ENCODE measurements at places on chromosomes 1 and 21.

DNA sequence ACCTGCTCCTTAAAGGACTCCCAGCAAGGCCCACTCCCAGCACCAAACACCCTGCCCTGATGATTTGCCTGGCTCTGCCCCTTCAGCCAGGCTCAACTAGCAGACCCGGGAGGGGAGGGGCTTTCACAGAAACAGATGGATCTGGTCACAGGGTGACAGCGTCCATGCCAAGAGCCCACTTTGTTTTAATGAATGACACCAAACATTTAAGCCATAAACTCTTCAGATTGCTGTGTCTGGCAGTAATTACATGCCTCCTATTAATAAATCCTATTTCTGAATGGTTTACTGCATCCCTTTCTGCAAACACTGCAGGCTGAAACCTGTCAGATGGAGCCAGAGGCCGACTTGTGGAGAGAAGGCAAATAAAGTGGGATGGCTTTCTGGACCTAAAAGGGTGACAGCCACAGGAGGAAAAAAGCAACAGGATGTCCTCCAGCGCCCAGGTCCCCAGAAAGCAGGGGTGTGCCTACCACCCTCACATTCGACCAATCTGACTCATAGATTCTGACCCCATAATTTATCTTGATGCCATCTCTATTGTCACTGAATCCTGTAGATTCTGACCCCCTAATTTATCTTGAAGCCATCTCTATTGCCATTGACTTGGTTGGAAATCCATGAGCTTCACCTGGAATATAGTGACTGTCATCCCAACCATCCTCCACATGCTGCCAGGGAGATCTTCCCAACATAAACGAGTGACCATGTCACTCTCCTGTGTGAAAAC, 200.9 kb downstream of the PLPP3 start:
- DNase-seq, result no peak

DNA sequence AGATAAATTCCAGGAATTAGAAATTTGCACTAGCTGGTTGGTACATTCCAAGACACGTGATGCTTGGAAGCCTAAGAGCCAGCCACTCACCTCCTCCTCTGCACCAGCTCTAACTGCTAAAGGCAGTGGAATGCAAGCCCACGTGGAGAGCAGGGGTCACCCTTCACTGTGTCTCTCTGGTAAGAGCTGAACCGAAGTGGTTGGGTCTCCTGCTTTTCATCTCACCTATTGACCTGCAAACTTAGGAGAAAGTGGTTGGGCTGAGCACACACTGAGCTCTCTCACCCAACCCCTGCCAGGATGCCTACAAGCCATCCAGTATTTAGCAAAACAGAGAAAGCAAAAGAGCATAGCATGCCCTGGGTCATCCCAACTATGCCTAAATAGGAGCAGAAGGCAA, 19.3 kb downstream of the HAO2 start:
- no peak for DNase-seq

DNA sequence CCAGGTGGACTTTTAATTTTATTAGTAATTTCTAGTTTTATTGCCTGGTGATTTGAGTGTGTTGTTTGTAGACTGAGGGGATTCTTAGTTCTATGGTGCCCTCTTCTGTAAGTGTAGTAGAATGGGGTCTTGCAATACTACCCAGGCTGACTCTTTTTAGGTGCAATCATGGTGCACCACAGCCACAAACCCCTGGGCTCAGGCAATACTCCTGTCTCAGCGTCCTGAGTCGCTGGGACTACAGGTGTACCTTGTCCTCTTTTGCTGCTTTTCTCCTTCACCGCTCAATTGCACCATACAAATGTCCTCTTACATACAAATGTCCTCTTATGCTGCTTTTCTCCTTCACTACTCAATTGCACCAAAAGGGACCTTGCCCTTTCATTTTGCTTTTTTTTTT, 43.1 kb downstream of the SCP2 start:
- no peak for DNase-seq

GRCh38 chr21:44801468-44802395, at the start of gene UBE2G2:
Gene UBE2G2 (minus strand): TSS chr21:44801820. CDS start chr21:44801748, 72 bp downstream.
- DNase-seq, result peak; percentile 80

DNA sequence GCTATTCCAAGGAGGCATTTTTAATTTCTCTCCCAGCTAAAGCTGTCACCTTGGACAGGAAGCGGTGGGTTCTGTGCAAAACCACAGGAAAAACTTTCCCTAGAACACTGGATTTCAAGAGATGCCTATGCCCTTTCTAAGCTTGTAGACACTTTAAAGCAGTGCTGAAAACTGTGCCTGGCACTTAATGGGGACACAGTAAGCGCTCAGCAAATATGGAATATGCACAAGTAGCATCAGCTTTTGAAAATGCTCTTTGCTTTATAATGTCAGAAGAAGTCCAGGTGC, 50.9 kb upstream of the TARBP1 start:
- no peak for DNase-seq

- DNase-seq, result no peak
Observed at GRCh38 chr1:225581186-225581585, 71.7 kb downstream of the ENAH start.

GRCh38 chr1:44294588-44295007, 60.5 kb downstream of the ERI3 start:
- no peak for DNase-seq

DNA sequence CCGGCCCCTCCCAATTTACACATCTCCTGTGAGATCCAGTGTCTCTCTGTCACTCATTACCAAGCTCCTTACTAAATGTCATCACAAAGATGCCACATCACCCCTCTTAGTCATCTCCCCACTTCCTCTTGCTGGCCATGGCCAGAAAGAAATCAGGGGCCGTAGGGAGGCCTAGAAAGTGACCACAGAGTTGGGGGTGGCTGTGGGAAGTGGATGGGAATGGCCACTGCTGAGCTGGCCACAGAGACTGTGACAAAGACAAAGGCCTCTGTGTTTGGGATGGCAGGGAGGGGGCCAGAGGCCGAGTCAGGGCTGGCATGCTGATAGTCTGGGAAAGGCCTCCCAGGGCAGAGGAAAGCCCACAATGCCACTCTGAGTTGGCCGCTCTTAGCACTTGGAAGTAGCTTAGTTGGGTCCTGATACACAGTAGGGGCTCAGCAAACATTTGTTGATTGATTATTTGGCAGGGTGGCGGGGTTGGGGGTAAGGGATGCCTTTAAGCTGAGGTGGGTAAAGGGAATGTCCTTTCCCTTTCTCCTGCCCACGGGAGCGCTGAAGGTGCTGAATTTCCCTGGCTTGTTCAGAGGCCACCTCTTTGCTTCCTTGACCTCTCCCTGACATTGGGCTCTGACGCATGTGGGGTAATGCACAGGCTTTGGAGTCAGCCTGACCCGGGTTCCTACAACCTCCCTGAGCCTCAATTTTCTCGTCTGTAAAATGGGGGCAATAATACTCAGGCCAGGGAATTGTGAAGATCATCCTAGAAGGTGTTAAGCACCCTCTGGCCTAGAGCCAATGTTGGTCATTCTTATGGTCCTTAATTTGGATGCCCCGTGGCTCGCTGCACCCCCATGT, 13.2 kb downstream of the NAV1 start:
- DNase-seq, result no peak

GRCh38 chr21:40067751-40068150, 200.5 kb downstream of the PCP4 start:
- DNase-seq, result no peak

GRCh38 chr1:97867127-97867526, 53.7 kb downstream of the DPYD start:
- DNase-seq, result no peak

DNA sequence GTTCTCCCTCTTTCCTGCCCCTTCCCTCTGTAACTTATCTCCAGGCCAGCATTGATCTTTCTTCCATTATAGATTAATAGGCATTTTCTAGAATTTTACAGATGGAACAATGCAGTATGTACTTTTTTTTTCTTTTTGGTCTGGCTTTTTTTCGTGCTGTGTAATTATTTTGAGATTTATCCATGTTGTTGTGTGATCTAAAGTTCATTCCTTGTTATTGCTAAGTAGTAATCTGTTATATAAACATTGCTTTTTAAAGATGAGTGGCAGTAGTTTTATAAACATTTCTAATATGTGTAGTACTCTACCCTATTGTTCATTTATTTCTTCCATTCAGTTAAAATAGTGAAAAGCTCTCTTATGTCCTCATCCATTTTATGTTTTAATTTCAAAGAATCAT, 5.9 kb downstream of the LYST start:
- DNase-seq, result no peak

DNA sequence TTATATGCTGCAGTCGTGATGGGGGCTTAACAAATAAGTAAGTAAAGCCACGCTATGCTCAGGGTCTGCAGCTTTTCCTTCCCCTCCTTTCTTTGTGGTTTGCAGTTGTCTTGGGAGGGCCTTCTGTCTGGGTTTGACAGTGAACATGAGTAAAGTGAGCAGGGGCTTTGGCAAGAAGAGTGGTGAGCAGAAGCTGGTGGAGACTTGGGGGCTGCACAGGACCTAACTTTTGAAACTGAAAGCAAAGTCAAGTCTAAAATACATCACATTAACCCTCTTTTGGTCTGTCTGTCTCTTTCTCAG, 368.6 kb upstream of the VAMP3 start:
- no peak for DNase-seq

- no peak for DNase-seq
Observed at GRCh38 chr1:48233666-48234485, 11.4 kb downstream of the SLC5A9 start.

DNA sequence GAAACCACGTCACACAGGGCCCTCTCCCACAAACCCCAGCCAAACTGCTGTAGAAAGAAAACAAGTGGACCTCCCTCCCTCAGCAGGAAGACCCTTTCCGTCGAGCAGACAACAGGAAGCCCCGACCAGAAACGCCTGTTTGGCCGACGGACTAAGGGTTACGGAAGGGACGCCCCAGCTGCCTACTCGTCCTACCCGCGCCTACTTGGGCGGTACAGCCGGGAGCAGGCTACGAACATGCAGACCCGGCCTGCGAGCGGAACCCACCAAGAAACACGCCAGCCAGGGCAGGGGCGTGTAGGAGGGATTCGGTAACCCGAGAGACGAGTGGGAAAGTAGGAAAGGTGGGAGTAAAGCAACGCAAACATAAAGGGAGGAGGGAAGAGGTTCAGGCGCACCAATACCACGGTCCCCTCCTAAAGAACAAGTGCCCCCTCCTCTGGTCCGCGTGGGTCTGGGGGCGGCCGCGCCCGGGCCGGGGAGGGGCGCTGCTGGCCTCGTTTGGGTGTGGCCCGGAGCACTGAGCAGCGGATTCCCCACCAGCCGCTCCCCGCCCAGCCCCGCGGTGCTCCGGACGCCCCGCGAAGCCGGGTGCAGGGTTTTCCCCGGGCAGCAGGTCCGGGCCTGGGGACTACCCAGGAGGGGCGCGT, 450 bp downstream of the S100A10 start:
- DNase-seq, result no peak

DNA sequence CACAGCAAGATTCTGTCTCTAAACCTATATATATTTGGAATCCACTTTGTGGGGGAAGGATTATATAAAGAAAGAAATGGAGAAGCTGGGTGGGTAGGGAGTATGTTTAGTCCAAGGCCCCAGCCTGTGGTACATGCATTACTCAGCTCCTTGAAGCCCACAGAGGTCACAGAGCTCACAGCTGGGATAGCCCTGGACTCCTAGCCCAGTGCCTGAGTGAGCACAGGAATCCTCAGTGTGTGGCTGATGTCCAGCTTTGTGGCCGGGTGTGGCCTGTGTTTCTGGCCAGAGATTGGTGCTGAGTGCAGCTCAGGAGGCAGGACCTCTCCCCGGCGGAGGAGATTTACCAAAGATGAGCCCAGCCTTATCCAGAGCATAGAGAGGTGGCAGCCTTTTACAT, 7.6 kb downstream of the CAPN9 start:
- no peak for DNase-seq

DNA sequence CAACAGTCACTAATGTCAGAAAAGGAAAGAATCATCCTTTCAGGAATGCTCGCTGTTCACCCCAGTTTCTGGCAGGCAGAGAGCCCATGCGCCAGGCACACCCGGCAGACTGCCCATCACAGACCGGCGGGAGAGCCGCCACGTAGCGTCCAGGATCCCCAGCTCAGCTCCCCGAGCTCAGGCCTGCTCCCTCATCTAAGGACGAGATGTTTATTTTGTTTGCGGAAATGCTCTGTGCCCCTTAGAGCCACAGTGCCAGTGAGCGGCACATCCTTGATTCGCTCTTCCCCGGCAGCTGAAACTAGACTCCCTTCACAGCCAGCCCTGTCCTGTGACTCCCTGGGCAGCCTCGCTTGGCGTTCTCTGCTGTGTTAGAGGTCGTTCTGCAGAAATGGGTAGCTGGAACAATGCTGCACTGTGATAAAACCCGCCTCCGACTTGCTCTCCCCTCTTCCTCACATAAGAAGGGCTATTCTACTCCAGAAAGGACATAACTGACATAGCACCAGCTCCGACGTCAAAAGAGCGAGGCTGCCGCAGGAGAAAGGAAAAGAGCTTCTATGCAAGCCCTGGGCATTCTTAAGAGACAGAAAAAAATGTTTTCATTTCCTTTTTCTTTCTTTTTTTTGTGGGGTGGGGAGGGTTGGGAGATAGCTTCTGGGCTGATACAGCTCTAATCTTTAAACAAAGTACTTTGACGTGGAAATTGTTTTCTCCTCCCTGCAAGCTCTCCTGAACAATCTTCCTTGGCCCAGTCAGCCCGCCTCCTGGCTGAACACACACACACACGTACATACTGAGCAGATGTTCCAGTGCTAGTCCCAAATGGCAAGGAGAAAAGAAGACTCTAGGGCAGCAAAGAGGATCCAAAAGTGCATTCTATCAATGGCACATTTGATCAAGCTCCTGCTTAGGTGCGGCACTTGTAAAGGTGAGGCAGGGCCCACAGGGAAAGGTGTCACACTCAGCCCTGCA, 37.2 kb downstream of the MRAP start:
- DNase-seq, result no peak

DNA sequence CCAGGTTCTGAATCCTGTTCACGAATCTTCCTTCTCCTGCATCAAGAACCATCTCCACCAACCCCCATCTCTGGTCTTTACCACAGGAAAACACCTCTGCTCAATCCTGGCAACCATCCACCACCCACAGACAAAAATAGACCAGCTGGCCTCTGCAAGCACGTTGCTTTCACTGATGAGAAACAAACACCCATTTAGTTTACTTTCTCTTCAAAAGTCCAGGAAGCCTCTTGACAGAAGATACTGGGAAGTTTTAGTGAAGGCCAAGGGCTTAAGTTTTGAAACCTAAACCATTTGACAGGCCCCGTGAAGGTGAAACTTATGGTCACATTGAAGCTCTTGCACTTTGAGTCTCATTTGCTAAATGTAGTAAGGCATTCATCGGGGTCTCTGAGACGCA, 122.6 kb upstream of the PPP2R5A start:
- DNase-seq, result no peak

GRCh38 chr1:203544485-203544884, 50.5 kb downstream of the OPTC start:
- DNase-seq, result no peak

DNA sequence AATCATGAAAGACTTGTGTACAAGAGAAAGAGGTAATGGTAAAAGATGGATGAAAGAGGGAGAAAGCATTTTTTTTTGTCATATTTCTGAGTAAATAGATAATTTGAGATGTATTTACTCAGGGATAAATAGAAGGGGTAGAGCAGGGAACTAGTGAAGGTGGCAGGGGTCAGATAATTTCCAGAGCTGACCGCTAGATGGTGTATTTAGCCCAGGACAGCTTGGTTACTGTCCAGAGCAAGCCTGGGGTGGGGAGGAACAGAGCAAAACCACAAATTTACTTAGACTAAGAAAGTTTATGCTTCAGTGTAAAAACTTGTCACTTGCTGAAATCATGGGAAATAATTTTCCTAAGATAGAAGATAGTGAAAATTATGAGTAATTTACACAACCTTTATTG, 91.5 kb downstream of the XCL2 start:
- no peak for DNase-seq

Measured in stimulated activated CD4-positive, alpha-beta T cell treated with anti-CD3 and anti-CD28 coated beads, Interleukin-1b, Interleukin-23, amount 100 ng/mL, for 24 hours (primary cell).